Nasal cavity respiratory epithelium epithelial cell of viscerocranial mucosa (primary cell): ENCODE measurements at places on chromosomes 1 and 21. TPM values are rescaled to one million over a fixed set of nuclear protein-coding genes. Genes with fewer than 3 reads are reported as not detected.

NTNG1 gene
- total RNA-seq = 5.1 and 5.4 TPM in 2 replicates

PCAT6 gene
- total RNA-seq = 0.68 and 1.1 TPM in 2 replicates

CENPF gene
- total RNA-seq = 0.85 and 1.0 TPM in 2 replicates

CR1L gene
- not detected in 2 replicates for total RNA-seq

PAPPA2 gene
- 2.4 and 5.5 TPM in 2 replicates for total RNA-seq

CFHR5 gene
- not detected in 2 replicates for total RNA-seq

SYCP1 gene
- total RNA-seq = not detected in 2 replicates

CDC42 gene
- 322 and 370 TPM in 2 replicates for total RNA-seq

RAB3GAP2 gene
- total RNA-seq = 42.4 and 47.7 TPM in 2 replicates

TAS1R1 gene
- not detected in 2 replicates for total RNA-seq

AMY1B gene
- not detected in 2 replicates for total RNA-seq

KRTAP21-2 gene
- not detected in 2 replicates for total RNA-seq

CFAP74 gene
- 0.07 TPM in 1 of 2 replicates, not detected in the other for total RNA-seq

CFAP107 gene
- total RNA-seq = not detected in 2 replicates

NPHS2 gene
- total RNA-seq = not detected in 2 replicates

STIL gene
- total RNA-seq = 1.0 and 1.4 TPM in 2 replicates
